Nasal cavity respiratory epithelium epithelial cell of viscerocranial mucosa (primary cell): ENCODE measurements at places on chromosomes 5 and 9. TPM values are rescaled to one million over a fixed set of nuclear protein-coding genes. Genes with fewer than 3 reads are reported as not detected.

Gene NRG2
- total RNA-seq: under 0.01 and 0.07 TPM in 2 replicates

Gene DAB2IP
- 10.3 and 41.1 TPM in 2 replicates for total RNA-seq

Gene OR13C4
- not detected in 2 replicates for total RNA-seq

Gene FOXD4L3
- total RNA-seq: under 0.01 and 0.21 TPM in 2 replicates

Gene PDE6A
- total RNA-seq: 0.36 TPM in 1 of 2 replicates, not detected in the other

Gene TAF1L
- under 0.01 TPM in 2 replicates for total RNA-seq

Gene C1QTNF3
- total RNA-seq: 0.34 and 1.00 TPM in 2 replicates

Gene LRRC19
- total RNA-seq: not detected in 2 replicates

Gene FOXD1
- total RNA-seq: 5.2 and 13.0 TPM in 2 replicates

Gene TMEM232
- total RNA-seq: 0.34 and 2.8 TPM in 2 replicates

Gene SOWAHA
- total RNA-seq: not detected in 2 replicates

Gene ZNF618
- 2.1 and 11.8 TPM in 2 replicates for total RNA-seq

Gene SEMA4D
- 0.68 and 7.0 TPM in 2 replicates for total RNA-seq

Gene ANKRD55
- total RNA-seq: not detected in 2 replicates

Gene CEL
- 0.34 and 5.8 TPM in 2 replicates for total RNA-seq

Gene PCDH1
- total RNA-seq: 43.1 and 121 TPM in 2 replicates

Gene BHMT
- total RNA-seq: not detected in 2 replicates

Gene ZDHHC11B
- under 0.01 and 0.14 TPM in 2 replicates for total RNA-seq

Gene CER1
- total RNA-seq: not detected in 2 replicates

Gene ACTBL2
- 0.50 TPM in 1 of 2 replicates, not detected in the other for total RNA-seq

Gene SLC4A9
- total RNA-seq: 0.07 and 0.34 TPM in 2 replicates

Gene COL27A1
- total RNA-seq: 3.1 and 10.5 TPM in 2 replicates

Gene ZDHHC12
- 33.8 and 47.3 TPM in 2 replicates for total RNA-seq

Gene C9
- total RNA-seq: not detected in 2 replicates

Gene STPG3
- not detected in 2 replicates for total RNA-seq

Gene PCDHA2
- under 0.01 TPM in 1 of 2 replicates, not detected in the other for total RNA-seq

Gene SLCO6A1
- 0.21 TPM in 1 of 2 replicates, not detected in the other for total RNA-seq

Gene NSA2
- total RNA-seq: 128 and 151 TPM in 2 replicates

Gene KIAA0825
- total RNA-seq: 1.0 and 3.4 TPM in 2 replicates

Gene CTNNAL1
- total RNA-seq: 6.8 and 35.2 TPM in 2 replicates

Gene CDH10
- total RNA-seq: 0.43 TPM in 1 of 2 replicates, not detected in the other

Gene ALDH7A1
- total RNA-seq: 44.1 and 69.8 TPM in 2 replicates

Gene TAL2
- not detected in 2 replicates for total RNA-seq

Gene ZNF474
- 0.28 TPM in 1 of 2 replicates, not detected in the other for total RNA-seq

Gene SH2D3C
- total RNA-seq: under 0.01 and 0.07 TPM in 2 replicates

Gene UNC5A
- not detected in 2 replicates for total RNA-seq

Gene IFNA16
- not detected in 2 replicates for total RNA-seq

Gene STK10
- 9.9 and 27.0 TPM in 2 replicates for total RNA-seq

Gene CDKN2A
- 19.5 and 21.2 TPM in 2 replicates for total RNA-seq

Gene CD180
- not detected in 2 replicates for total RNA-seq

Gene PCDHGA5
- under 0.01 and 0.64 TPM in 2 replicates for total RNA-seq

Gene ABCA2
- 4.1 and 48.2 TPM in 2 replicates for total RNA-seq

Gene MSX2
- 0.21 and 1.7 TPM in 2 replicates for total RNA-seq

Gene PPWD1
- 27.7 and 42.1 TPM in 2 replicates for total RNA-seq

Gene TNFSF15
- 0.34 and 2.8 TPM in 2 replicates for total RNA-seq

Gene CDKN2B
- 45.5 and 124 TPM in 2 replicates for total RNA-seq

Gene TLX3
- not detected in 2 replicates for total RNA-seq

Gene TXNDC8
- total RNA-seq: not detected in 2 replicates
